ENCODE measurements at places on chromosomes 5 and 9. TPM values are rescaled to one million over a fixed set of nuclear protein-coding genes. Genes with fewer than 3 reads are reported as not detected.

DNA sequence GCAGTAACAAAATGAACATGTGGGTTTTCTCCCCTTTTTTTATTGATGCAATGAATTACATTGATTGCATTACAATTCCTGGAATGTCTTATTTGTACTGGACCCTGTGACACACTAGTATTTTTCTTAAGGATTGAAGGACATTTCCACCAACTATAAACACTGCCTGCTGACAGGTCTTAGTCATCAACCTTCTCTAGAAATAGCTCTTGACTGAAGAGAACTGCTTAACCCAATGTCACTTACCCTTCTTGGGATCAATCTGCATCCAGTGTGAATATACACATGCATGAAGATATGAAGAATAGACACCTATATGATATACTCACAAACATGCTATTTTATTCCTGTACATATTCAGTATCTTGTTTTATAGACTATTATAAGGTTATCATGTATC lies 130.6 kb downstream of the FBXO38 start:
- no peak for DNase-seq

DNA sequence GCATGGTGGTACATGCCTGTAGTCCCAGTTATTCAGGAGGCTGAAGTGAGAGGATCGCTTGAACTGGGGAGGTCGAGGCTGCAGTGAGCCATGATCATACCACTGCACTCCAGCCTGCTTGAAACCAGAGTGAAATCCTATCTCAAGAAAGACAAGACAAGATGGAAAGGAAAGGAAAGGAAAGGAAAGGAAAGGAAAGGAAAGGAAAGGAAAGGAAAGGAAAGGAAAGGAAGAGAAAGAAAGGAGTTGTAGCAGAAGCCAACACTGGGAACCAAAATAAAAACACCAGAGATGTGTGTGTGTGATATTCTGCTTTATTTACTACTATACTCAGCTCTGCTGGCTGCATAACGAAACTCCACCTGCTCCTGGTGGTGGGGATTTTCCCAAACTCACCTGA lies 115.3 kb downstream of the DRD1 start:
- DNase-seq: no peak

DNA sequence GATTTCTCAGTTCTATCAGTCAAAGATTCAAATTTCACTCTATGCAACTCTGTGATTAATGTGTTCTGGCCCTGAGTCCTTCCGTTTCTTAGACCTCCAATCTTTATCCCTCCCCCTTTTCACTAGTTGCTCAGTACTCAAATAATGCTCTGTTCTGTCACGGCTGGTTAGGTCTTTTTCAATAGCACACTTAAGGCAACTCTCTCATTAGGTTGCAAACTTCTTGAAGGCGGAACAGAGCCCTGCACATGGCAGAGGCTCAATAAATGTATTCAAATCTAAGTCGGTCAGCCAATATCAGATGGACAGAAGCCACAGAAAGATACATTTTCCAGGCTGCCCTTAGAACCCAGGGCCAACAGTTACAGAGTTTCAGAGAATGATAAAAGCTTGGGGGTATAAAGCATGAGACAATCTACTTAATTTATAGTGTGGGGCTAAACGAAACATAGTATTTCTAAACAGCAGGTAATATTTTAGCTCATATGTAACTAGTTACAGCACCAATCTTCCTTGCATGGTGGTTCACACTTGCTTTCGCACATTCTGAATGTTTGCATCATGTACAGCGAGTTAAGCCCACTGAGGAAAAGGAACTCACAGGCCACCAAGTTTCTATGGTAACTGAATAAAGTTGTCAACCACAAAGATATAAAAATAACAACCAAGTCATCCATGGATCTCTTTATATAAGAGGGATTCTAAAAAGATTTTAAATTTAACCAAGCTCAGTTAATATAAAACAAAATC lies 67.1 kb upstream of the GOLPH3 start:
- DNase-seq: peak; percentile 21

DNA sequence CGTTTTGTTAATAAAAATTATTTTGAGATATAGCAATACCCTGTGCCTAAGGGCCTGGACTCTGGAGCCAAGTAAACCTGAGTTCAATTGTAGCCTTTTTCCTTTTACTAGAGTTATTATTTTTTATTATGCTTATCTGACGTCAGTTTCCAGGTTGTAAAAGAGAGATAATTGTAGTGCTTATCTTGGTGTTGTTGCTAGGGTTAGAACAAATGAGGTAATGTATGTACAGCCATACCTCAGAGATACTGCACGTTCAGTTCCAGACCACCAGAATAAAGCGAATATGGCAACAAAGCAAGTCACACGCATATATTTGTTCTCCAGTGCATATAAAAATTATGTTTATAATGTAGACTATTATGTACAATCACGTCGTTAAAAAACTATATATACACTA lies 215.0 kb downstream of the VPS13A start:
- no peak for DNase-seq

DNA sequence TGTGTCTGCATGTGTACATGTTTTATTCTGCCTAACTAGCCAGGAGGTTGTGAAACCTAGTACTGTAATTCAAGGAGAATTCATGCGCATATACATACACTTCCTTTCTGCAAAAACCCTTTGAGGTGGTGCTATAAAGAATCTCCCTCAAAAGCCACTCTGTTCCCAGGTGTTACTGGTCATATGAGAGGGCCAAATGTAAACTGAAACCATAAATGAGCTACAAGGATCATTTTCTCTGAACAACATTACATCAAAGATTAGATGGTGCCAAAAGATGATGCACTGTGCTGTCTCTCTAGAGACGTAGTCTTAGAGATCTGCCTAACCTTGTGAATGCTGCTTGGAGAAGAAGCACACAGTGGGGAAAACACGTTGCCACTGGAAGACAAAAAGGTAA lies 15.7 kb downstream of the NREP start:
- DNase-seq: no peak

- DNase-seq: no peak
Measured at GRCh38 chr9:123000371-123001068, 32.9 kb upstream of the GPR21 start.

- DNase-seq: no peak
Measured at GRCh38 chr5:120988941-120989340, 524.8 kb downstream of the PRR16 start.

GRCh38 chr5:41094871-41095270 lies 23.7 kb upstream of the MROH2B start:
- no peak for DNase-seq

DNA sequence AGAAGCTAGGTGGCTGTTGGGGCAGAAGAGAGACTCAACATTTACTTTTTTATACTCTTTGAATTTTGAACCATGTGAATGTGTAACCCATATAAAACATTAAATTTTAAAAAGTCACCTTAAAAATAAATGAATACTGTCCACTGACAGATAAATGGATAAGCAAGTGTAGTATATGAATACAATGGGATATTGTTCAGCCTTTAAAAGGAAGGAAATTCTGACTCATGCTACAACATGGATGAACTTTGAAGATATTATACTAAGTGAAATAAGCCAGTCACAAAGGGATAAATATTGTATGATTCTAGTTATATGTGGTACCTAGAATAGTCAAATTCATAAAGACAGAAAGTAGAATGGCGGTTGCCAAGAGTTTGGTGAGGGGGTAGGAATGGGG lies 113.9 kb downstream of the TMEM174 start:
- DNase-seq: no peak

- no peak for DNase-seq
Measured at GRCh38 chr5:57324861-57325260, 151.0 kb downstream of the GPBP1 start.

DNA sequence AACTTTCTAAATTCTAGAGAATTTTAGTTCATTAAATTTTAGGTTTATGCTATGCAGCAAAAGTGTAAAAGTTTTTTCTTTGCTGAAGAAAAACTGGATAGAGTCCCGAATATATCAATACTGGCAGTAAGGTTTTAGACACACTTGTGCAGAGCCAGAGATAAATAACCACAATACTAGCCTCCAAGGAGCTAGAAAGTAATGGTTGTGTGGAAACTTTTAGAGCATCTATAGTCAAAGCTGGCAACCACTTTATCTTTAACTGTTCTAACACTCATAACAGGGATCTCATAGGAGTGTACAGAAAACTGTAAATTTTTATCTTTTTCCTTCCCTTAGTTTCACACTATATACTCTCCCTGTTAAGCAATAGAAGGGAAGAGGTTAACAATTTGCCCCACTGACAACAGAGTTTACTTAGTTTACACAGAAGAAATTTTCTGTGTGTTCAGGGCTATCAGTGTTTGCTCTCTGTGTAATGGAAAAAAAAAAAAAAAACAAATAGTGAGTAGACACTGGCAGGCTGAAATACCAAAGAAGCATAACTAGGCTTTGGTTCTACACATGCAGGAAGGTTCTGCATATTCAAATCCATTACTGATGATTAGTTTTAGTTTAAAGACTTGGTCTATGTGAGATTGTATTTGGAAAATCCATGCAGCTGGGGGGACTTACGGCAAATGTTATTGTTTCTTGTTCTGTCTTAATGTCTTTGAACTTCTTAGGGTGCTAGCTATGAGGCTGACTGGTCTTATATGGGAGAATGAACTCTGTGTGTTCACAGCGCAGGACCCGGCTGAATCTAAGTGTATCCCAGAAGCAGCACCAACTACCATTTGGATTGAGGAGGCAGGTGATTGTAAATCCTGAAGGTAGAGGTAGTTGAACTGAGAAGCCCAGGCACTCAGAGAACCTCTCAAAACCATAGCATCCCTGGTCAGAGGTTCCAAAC lies 187.6 kb downstream of the PCSK1 start:
- no peak for DNase-seq

- no peak for DNase-seq
Measured at GRCh38 chr5:178454303-178454702, 135.9 kb downstream of the COL23A1 start.

GRCh38 chr5:112308608-112309007 lies 110.5 kb downstream of the EPB41L4A start:
- no peak for DNase-seq

DNA sequence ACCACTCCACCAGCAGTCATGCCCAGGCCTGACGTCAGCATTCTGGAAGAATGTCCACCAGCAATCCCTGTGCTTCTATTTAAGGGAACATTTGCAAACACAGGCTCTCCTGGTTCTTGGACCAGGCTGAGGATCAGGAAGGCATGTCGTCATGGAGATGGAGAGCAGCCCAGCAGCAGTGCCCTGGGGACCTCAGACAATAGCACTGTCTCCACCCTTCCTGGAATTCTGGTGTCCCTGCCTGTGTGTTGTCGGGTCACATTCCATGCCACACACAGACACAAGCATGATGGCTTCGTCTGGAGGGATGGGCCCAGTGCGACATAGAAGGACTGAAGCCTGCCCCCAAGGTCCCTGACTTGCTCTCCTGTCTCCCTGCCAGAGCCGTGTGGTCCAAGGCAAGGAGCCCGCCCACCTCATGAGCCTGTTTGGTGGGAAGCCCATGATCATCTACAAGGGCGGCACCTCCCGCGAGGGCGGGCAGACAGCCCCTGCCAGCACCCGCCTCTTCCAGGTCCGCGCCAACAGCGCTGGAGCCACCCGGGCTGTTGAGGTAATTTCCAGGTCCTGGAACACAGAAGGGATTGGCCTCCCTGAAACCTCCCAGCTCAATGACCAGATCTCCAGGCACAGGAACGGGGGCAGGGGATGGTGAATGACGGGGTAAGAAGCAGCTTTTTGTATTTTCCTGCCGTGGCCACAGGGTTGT lies 43.8 kb downstream of the STOM start:
- DNase-seq: peak; percentile 16

CD274 gene
- 0.73 TPM for polyA plus RNA-seq

SPAG8 gene
- polyA plus RNA-seq: 8.6 TPM

CDX1 gene
- polyA plus RNA-seq: 0.89 TPM

DND1 gene
- polyA plus RNA-seq: 0.58 TPM

LMNB1 gene
- polyA plus RNA-seq: 142 TPM

TAF11L12 gene
- not detected for polyA plus RNA-seq

SLC6A19 gene
- 50.8 TPM for polyA plus RNA-seq

PTPN3 gene
- 66.0 TPM for polyA plus RNA-seq

SPINK6 gene
- not detected for polyA plus RNA-seq

PDCD1LG2 gene
- 0.12 TPM for polyA plus RNA-seq

Measured in renal pelvis (tissue), 12 donors.